Thyroid gland (tissue), 4 donors: ENCODE measurements at places on chromosomes 6 and 20. TPM values are rescaled to one million over a fixed set of nuclear protein-coding genes. Genes with fewer than 3 reads are reported as not detected.

DNA sequence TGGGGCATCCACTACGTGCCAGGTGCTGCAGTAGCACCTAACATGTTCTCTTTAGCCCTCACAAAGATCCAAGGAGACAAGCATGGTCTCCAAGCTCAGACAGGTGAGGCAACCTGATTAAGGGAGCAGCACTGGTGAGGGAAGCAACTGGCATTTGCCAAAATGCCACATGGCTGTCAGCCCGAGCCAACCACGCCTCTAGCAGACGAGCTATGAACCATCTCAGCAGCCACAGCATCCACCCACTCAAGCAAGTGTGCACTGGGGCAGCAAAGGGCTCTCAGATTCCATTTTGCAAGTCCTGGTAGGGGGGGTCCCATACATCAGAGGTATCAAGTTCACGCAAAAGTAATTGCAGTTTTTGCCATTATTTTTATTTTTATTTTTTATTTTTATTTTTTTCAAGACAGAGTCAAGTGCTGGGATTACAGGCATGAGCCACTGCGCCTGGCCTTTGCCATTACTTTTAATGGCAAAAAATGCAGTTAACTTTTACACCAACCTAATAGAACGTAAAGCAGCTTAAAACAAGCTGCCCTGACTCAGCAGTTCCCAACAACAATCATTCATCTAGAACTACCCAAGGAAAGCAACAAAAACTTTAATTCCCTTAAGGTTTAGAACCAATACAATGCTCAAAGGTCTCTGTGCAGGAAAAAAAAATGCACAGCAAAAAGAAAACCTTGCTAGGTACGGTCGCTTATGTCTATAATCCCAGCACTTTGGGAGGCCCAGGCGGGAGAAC, 36.3 kb upstream of the SPDEF start:
- peaks cover 6% of the 10 kb centered on the region for H3K4me1 ChIP-seq
- peak; percentile 4 for DNase-seq
- no peak overlapping the region for H3K4me3 ChIP-seq
- peaks cover 11% of the 10 kb centered on the region for H3K36me3 ChIP-seq
- H3K27ac ChIP-seq: no peak overlapping the region

- no peaks in the 10 kb centered on the region for H3K36me3 ChIP-seq
- no peak overlapping the region for H3K27ac ChIP-seq
- DNase-seq: no peak
- no peaks in the 10 kb centered on the region for H3K4me1 ChIP-seq
- H3K4me3 ChIP-seq: no peak overlapping the region
These were observed 59.4 kb downstream of the PLCG1 start for GRCh38 chr20:41196653-41197225.

GRCh38 chr6:132513831-132514545, 1.1 kb upstream of the STX7 start:
- peaks cover 20% of the 10 kb centered on the region for H3K4me1 ChIP-seq
- DNase-seq: no peak
- no peak overlapping the region for H3K4me3 ChIP-seq

DNA sequence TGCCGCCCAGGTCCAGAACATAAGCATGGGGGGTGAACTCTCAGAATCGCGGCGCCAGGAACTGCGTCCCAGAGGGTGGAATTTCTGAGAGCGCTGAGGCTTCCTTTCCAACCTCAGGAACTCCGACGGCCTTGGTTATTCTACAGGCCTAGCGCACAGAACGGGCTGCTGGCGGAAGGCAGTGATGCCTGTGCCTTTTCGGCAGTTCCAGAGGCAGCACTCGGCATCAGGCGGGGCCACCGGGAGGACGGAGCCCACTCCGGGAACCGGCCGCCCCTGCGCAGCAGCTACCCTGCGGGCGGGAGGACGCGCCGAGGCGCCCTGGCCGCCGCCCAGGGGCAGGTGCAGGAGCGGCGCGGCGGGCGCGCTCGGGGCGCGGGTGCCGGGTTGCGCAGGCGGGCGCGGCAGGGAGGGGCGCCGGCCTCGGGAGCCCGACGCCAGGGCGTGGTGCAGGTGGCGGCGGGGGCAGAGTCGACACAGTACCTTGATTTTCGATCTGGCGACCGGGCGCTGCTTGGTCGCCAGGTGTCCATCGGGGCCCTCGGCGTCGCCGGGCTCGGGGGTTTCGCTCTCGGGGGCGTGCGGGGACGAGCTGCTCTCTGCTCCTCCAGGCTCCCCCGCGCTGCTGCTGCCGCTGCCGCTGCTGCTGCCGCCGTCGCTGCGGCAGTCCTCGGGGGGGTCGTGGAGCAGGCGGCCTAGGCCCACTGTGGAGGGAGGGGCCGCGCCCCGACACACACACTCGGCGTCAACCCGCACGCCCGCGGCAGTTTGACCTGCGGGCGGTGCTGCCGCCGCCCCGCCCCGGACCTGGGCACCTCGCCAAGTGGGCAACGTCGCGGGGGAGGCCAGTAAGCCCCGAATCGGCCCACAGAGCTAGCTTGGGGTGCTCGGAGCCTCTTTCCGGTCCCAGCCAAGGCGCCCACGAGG, 1.3 kb downstream of the OVOL2 start:
- H3K27me3 ChIP-seq: no peaks in the 10 kb centered on the region
- H3K4me3 ChIP-seq: peak overlapping the region; percentile 43
- H3K36me3 ChIP-seq: no peaks in the 10 kb centered on the region

DNA sequence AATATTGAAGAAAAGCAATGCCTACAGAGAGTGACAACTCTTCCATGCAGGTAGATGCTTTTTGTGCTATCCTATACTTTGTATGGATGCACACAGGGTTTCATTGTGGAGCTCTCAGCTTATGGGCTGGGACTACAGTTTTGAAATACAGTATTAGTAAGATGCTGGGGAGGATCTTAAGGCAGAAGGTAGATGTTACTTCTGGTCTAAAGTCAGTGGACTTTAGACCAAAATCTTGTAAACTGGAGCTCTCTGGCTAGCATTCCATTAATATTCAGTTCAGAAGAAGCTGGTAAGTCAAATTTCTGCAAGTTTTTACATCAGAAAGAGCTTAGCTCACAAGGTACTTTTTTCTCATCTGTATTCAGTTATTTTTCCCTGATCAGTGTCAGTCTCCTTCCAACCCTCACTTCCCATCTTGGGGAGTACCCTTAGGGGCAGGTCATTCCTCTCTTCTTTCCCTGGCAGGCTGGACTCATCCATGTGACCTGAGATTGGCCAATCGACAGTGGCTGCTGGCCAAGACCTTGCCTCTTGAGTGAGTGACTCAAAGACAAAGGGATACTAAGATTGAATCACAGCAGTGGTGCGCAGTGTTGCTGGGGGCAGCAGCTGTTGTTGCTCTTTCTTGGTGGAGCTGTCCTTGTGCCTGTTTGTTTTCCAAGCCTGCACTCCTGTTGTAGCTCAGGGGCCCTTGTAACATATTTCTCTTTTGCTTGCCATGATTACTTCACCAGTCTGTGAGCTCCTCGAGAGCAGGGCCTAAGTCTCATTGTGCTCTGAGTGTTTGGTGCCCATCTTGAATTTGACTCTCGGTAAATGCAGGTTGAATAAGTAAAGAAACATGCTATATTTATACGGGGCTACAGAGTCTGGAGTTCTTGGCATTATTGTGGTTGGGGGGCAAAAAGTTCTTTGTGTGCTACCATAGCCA, 2.8 kb upstream of the PHF20 start:
- peak; percentile 98 for DNase-seq
- peaks cover 50% of the 10 kb centered on the region for H3K4me1 ChIP-seq
- H3K27me3 ChIP-seq: no peaks in the 10 kb centered on the region
- no peak overlapping the region for H3K4me3 ChIP-seq
- H3K27ac ChIP-seq: peak overlapping the region; percentile 89

GRCh38 chr6:121274666-121275295, 59.5 kb downstream of the TBC1D32 start:
- H3K4me3 ChIP-seq: no peak overlapping the region
- H3K27ac ChIP-seq: no peak overlapping the region
- no peaks in the 10 kb centered on the region for H3K4me1 ChIP-seq
- H3K36me3 ChIP-seq: no peaks in the 10 kb centered on the region
- no peaks in the 10 kb centered on the region for H3K27me3 ChIP-seq
- DNase-seq: no peak

ASXL1 gene
- 62.1 TPM for total RNA-seq

DNA sequence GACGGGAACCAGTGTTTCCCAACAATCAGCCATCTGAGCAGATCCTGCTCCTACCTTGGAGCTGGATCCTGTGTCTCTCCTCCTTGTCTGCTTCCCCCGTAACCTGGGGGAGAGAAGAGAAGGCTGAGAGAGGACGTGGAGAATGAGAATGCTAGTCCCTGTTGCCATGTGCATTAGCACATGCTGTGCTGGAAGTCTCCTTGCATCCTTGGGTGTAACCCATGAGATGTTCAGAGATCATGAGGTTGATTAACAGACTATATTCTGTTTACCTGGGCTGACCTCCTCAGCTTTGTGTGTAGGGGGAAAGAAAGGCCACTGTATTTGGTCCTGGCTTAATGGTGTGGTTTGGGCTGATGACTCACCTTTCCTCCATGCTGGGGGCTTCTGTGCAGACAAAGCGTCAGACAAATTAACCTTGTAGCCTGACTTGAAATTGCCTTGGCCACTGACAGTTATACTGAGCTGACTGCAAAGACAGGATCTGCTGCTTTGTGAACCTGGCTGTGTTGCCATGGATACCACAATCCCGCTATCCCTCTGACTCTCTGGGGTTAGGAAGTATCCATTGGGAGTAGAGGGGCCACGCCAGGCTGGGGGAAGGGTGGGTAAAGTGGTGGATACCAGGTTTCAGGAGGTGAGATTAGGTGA, 243.7 kb upstream of the CHD6 start:
- H3K4me3 ChIP-seq: no peak overlapping the region
- DNase-seq: no peak
- no peak overlapping the region for H3K27ac ChIP-seq

DNA sequence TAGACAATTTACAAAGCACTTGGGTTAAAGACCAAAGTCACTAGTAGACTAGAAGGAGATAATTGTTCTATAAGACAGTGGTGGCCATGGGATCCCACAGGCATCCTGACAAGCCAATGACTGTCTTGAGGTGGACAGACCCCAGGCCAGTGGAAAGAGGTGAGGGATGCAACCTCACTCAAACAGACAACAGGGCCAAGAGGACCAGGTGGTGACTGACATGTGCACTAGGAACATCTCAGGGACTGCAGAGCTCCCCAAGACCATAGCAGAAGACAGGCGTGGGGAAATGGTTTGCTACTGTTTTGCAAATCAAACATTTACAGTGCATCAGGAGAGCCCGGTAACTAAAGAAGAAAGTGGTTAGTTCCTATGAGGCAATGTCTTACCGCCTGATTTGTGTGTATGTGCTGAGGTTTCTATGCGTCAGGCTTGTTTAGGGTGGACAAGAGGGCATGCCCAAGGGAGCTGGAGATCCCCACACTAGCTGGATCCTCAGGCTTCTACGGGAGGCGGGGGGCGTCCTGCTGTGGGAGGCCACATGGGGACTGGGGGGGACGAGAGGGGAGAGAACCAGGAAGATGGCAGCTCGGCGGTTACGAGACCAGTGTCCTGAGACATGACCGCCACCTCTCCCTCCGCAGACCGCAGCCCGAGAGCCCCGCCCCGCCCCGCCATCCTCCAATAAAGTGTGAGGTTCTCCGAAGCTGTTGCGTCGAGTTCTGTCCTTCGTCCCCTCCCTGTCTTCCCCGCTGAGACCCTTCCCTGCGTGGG, 623 bp upstream of the MRPS26 start:
- H3K27ac ChIP-seq: peak overlapping the region; percentile 64
- DNase-seq: peak; percentile 79
- H3K36me3 ChIP-seq: peaks cover 15% of the 10 kb centered on the region
- H3K4me3 ChIP-seq: peak overlapping the region; percentile 89
- H3K27me3 ChIP-seq: no peaks in the 10 kb centered on the region
- H3K4me1 ChIP-seq: peaks cover 16% of the 10 kb centered on the region

- H3K36me3 ChIP-seq: no peaks in the 10 kb centered on the region
- no peaks in the 10 kb centered on the region for H3K27me3 ChIP-seq
- H3K4me1 ChIP-seq: no peaks in the 10 kb centered on the region
- H3K27ac ChIP-seq: no peak overlapping the region
- H3K4me3 ChIP-seq: no peak overlapping the region
- DNase-seq: no peak
These were observed 265.2 kb downstream of the QKI start for GRCh38 chr6:163679753-163680152.

DNA sequence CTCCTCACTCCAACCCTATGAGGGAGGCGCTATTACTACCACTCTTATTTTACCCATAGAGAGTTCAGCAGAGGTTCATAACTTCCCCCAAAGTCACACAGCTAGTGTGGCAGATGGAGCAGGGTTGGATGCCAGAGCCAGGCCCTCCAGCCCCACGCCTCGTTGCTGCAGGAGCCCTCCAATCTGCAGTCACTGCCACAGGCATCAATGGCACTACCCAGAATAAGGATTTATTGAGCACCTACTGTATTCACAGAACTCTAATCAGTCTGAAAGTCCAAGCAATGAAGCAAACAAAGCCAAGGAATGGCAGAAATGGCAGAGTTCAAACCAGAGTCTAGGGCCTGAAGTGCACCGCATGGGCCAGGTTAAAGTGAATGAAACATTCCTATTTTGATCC, 144.9 kb downstream of the LPA start:
- no peak for DNase-seq
- H3K4me1 ChIP-seq: no peaks in the 10 kb centered on the region
- H3K27ac ChIP-seq: no peak overlapping the region
- H3K36me3 ChIP-seq: no peaks in the 10 kb centered on the region
- no peak overlapping the region for H3K4me3 ChIP-seq

KCNK17 gene
- 11.5 TPM for total RNA-seq

GRCh38 chr20:8155812-8156211, 23.7 kb downstream of the PLCB1 start:
- H3K27ac ChIP-seq: no peak overlapping the region
- no peaks in the 10 kb centered on the region for H3K27me3 ChIP-seq

GRCh38 chr6:45658958-45659357, 281.2 kb upstream of the SUPT3H start:
- H3K4me1 ChIP-seq: peaks cover 9% of the 10 kb centered on the region
- no peak overlapping the region for H3K4me3 ChIP-seq
- H3K36me3 ChIP-seq: no peaks in the 10 kb centered on the region
- DNase-seq: no peak

DNA sequence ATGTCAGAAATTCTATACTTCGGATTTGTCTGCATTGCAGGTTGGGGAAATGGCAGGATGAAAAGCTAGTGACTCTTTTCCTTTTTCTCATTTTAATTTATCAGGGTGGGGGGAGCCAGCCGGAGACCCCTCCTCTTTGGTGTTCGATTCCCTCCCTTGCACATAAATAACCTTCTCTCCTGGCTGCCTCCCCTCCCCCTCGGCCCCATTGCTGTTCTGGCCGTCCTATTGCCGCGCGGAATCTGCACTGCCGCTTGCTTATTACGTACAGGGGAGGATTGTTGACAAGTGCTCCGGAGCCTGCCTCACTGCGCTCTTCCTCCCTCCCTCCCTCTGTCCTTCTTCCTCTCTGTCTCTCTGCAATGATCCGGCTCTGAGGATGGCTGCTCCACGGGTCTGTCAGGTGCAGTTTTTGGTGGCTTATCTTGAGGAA, 154.7 kb downstream of the JARID2 start:
- peaks cover 21% of the 10 kb centered on the region for H3K4me1 ChIP-seq
- no peak overlapping the region for H3K27ac ChIP-seq
- no peaks in the 10 kb centered on the region for H3K27me3 ChIP-seq
- no peak overlapping the region for H3K4me3 ChIP-seq
- DNase-seq: peak; percentile 24
